DMS 273 treated with DMSO at 0.1 percent for 48 hours (cell line): ENCODE measurements at places on chromosomes 2 and 18.

GRCh38 chr2:160010361-160011145 lies 51.9 kb downstream of the PLA2R1 start:
- DNase-seq: peak; percentile 4

DNA sequence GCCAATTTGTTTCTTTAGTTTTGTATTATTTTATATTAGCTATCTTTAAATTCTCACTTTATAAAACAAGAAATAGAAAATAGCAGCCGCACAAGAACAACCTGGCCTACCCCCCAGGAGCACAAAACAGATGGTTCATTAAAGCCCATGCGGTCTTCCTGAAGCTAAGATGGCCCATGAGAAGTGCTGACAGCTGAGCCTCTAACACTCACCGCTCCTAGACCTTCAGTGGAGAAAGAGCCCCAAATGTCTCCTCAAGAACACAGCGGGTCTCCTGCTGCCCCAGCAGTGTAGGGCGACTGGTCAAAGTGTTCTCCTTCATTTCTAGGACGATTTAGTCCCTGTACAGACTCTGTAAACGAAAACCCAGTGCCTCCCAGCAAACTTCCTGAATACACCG lies 45.1 kb downstream of the LPIN2 start:
- DNase-seq: no peak

DNA sequence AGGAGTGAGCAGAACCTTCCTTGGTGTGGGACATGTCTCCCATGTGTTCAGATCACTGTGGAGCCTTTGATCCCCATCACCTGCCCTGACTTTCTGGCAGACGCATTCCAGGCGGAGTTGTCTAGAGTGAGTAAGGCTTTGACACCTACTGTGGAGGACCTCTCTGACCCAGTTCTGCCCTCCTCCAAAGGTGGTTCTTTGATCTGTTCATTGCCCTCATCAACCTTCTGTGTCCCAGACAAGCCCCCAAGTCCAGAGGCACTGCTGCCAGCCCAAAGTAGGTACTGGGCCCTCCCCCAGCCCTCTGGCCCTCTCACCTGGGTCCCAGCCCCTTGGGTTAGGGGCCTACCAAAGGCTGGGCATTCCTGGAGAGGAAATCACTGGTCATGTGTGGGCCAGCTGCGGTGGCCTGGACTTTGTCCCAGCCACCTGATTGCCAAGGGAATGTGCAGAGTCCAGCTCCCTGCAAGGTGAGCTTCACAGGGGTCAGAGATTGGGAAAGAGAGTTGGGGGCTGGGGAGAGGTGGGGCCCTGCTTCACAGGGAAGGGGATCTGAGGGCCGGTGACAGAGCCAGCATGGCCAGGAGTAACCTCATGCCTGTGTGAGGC lies 12.1 kb upstream of the FAHD2A start:
- no peak for DNase-seq

- DNase-seq: no peak
Observed at GRCh38 chr2:12314127-12314760, 402.5 kb upstream of the TRIB2 start.

GRCh38 chr18:58026395-58026794 lies 17.6 kb upstream of the NEDD4L start:
- DNase-seq: no peak

- DNase-seq: no peak
Observed at GRCh38 chr2:217729421-217730053, 273.3 kb downstream of the TNS1 start.

GRCh38 chr2:170113168-170113894 lies 64.6 kb upstream of the MYO3B start:
- no peak for DNase-seq

- no peak for DNase-seq
Observed at GRCh38 chr2:17788773-17789172, 27.5 kb upstream of the MSGN1 start.

DNA sequence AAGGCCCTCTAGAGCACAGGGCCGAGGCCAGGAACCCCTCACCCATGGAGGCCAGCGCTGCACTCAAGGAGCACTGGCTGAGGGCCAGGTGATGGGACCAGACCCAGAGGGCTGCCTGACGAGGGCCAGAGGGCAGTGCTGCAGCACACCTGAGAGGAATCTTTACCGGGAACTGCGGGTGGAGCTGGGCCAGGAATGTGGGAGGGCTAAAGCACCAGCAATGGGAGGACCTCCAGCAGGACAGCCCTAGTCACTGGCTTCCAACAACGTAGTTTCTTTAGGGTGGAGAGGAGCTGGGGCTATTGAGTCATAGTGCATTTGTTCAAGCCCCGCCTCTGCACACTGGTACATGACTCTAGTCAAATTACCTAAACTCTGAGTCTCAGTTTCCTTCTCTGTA lies 143.4 kb downstream of the TMEM17 start:
- no peak for DNase-seq

DNA sequence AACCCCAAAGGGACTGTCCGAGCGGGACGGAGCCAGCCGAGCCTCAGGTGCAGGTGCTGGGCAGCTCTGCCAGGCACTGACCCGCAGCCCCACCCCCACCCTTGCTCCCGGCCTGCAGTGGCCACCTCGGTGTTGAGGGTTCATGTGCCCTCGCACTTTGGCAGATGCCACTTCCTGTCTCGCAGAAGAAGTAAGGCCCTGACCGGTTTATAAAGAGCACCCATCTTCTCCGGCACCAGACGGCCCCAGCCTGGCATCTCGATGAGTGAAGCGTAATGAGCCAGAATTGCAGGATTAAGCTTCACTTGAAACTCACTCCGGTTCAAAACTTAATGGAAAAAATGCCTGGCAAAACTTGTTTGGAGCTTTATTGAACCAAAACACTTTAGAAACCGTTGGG lies 10.9 kb upstream of the NFATC1 start:
- no peak for DNase-seq

GRCh38 chr2:204576362-204576979 lies 31.2 kb downstream of the PARD3B start:
- DNase-seq: no peak

DNA sequence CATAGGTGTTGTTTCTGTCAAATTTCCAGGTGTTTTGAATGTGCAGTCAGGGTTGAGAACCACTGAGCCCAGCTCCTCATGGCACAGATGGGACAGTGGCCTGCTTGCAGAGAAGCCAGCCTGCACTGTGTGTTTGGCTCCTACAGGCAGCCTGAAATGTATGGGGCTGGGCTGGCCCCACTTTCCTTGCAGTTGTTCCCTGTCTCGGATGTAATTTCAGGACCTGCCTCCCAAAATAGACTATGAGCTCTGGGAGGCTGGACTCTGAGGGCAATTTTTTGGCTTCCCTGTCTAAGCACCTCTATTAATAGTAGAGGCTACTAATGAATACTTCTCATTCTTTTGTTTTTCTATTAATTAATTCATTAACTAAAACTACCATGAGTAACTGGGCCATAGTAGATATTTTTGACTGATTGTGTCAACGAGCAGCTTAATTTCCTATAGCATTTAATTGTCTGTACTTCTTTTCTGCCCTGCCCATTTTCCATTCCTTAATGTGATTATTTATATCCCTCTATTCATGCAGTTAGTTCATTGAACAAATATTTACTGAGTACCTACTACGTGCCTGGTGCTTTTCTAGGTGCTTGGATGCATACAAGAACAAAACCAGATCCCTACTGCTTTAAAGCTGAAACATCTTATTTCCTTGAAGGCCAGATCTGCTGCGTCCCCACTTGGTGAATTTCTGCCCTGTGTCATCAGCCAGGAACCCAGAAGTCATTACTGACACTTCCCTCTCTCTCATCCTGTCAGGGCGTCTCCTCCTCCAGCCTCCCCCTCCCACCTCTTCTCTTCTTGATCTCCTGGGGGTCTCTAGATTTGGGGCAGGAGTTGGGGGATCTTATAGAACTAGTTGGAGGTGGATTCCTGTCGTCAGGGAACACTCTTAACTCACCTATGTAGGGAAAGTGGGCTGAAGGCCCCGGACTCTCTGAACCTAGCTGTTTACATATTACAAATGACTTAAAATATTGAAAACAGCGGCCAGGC lies 16.3 kb downstream of the DYSF start:
- no peak for DNase-seq

GRCh38 chr2:217108575-217109027 lies 248.7 kb upstream of the TNP1 start:
- no peak for DNase-seq

DNA sequence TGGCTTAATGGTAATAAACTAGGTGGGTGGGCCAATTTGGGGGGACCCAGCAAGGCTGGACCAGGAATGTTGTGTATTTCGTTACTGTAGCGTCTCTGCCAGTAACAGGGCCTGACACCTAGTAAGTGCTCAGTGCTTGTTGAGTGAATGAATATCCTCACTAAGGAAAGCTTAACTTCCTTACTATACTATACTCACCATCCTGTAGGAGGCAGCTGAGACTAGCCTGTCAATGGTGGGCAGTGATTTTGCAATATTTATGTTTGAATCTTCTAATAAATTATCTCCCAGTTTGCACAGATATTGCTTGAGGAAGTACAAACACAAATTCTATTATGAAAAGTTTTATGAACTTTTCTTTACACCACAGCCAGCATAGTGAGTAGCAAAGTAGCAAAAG lies 370.7 kb upstream of the SYT4 start:
- no peak for DNase-seq

- no peak for DNase-seq
Observed at GRCh38 chr2:8633186-8633734, 48.6 kb upstream of the ID2 start.

- DNase-seq: no peak
Observed at GRCh38 chr2:38722271-38723061, 28.7 kb downstream of the SRSF7 start.

DNA sequence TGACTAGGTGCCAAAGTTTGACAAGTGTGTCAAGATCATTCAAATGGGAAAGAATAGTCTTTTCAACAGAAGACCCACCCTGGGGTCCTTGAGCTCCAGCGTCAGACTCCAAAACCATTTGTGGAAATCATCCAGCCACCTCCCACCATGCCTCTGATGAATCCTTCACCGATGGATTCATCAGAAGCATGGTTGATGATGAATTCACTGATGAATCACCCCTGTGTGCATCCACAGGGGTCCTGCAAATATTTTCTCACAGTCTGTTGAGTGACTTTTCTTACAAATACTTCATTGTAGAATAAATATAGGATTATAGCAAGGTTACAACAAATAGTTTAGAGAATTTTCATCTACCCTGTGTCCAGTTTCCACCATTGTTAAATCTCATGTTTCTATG lies 4.3 kb downstream of the UGT1A9 start:
- DNase-seq: no peak

- no peak for DNase-seq
Observed at GRCh38 chr2:219437141-219437540, 2.5 kb downstream of the SPEG start.

GRCh38 chr2:201152517-201152916 lies 30.4 kb upstream of the CASP10 start:
- DNase-seq: no peak

DNA sequence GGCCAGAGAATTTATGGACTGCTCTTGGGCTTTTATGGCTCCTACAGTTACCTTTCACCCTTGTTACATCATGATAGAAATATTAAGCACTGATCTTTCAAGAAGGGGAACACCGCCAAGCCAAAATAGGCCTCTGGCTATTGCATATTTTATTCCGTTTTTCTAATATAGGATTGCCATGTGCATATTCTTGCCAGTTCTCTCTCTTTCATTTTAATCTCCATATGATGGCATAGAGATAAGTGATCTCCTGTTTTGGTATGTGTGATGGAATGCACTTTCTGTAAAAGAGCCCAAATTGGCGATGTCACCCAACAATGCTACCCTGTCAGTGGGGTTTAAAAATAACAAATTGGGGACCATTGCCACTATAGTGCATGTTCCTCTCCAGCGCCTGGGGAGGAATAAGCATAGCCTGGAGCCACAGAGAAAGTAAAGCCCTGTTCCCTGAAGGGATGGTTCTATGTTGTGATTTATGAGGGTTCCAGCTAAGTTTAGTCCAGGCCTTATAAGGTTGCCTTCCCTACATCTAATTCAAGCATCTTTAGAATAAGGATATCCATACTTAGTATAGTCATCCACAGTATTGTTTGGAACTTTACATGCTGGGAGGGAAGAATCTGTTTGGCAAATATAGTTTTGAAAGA lies 26.9 kb downstream of the CMPK2 start:
- DNase-seq: no peak

DNA sequence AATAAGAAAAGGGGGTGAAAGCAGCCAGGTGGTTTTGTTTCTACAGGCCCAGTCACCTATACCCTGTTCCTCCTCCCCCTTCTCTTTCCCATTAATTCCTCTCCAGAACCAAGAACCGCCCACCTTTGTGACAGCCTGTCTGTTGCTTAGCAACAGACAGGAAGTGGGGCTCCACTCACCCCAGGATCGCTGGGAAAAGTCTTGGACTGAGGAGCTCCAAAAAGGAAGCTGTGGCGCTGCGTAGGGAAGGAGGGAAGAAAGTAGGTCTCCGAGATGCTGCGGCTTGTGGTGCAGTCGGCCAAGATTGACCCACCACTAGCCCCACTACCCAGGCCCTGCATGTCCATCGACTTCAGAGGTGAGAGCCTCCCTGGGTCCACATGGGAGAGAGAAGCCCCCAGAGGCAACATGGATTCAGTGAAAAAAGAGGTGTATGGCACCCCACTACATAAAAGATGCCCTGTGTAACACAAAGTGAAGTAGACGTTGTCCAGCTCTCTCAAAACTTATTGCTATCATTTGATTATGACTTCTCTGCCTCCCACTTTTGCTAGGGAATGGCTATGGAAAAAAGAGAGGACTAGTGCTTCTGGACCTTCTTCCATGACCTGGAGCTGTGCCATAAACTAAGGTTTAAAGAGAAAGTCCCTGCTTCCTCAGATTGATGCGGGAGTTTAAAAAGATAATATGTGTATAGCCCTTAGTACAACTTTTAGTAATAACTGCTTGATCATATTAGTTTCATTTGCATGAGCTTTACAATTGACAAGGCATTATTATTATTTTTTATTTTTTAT lies at the start of gene FER1L5:
FER1L5 (plus strand) TSS at position 201 of the 797 bp plus-strand sequence; CDS start at position 274, 73 bp downstream.
- no peak for DNase-seq

DNA sequence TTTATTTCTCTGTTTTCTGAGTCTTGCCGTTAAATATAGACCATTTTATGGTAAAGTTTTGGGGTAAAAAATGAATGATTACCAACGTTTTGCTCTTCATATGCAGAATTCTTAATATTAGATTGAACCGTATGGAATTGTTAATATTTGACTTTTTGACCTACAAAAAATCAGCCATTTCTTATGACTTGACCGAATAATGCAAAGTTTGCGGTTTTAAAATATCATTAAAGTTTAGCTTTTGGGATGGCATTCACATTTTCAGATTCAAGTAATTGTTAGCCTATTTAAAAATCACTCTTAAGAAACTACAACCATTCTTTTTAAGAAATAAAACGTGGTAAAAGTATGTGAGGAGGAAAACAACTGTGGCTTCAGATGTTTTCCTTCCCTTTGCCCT lies 138.0 kb downstream of the HAUS1 start:
- DNase-seq: no peak

- no peak for DNase-seq
Observed at GRCh38 chr2:67645280-67646138, 248.4 kb downstream of the ETAA1 start.

GRCh38 chr2:60962528-60962927 lies 55.0 kb upstream of the PEX13 start:
- no peak for DNase-seq

- DNase-seq: no peak
Observed at GRCh38 chr2:142467321-142467720, 336.5 kb upstream of the LRP1B start.
